ENCODE measurements at places on chromosomes 11 and 22.

GRCh38 chr11:97548280-97548679 lies 1158.5 kb downstream of the JRKL start:
- no peak for DNase-seq

DNA sequence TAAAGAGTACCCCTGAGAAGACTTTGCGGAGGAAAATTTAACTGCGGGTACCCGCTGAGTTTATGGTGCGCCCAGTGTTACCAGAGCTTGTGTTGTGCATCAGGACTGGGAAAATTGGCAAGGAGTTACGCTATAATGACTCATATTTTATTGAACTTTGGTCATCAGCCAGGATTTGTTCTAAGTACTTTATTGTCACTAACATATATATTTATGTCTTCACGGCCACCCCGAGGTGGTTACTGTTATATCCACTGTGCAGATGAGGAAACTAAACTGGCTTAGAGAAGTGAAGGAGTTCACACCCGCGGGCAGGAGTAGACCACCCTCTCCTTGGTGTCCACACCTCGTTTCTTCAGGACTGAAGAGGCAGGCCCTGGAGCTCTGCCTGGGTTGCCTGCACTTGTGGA lies 667 bp downstream of the ACCS start:
- DNase-seq = peak; percentile 59

DNA sequence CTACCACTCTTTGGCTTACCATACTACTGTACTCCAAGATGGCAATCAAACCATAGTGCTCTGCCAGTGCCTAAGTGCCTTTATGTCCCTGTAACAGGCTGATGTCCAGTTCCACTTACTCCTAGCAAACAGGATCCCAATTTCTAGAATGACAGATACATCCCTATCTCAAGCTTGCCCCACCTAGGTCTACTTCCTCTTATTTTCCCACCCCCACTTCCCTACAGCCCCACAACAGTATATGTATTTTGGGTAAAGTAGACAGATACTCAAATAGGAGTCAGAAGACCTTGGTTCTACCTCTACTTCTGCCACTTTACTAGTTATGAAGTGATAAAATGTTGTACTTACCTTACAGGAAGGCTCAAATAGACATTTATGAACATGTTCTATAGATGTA lies 24.1 kb downstream of the SIK3 start:
- no peak for DNase-seq

- DNase-seq = no peak
Observed at GRCh38 chr11:101618709-101619108, 34.9 kb upstream of the TRPC6 start.

- peak; percentile 82 for DNase-seq
Observed at GRCh38 chr11:64321533-64321932, 3.6 kb downstream of the PRDX5 start.

DNA sequence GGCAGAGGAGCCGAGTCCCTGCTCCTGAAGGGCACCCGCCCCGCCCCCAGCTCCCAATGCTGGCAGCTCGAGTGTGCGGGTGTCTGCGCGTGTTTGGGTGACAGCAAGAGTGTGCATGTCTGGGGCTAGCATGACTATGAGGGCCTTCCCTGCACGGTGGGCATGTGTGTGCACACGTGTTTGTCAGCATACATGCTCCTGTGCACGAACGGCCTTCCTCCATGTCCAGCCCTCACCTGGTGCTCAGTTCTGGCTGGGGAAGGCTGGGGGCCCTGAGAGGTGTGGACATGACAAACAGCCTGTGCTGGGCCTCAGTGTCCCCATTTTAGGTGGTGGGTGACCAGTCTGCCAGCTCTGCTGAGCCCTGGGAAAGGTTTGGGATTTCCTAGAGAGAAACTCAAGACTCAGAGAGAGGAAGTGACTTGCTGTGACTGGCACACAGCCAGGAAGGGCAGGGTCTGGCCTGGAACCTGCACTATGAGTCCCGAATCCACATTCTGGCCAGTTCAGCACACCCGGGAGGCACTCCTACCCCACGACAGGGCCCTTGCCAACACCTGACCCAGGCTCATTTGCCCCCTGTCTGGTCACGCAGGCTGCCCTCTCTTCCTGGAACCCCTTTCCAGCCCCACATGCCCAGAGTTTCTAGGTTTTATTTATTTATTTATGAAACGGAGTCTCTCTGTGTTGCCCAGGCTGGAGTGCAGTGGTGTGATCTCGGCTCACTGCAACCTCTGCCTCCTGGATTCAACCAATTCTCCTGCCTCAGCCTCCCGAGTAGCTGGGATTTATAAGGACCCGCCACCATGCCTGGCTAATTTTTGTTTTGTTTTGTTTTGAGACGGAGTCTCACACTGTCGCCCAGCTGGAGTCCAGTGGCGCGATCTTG lies 3.3 kb upstream of the SHISA8 start:
- DNase-seq = no peak

DNA sequence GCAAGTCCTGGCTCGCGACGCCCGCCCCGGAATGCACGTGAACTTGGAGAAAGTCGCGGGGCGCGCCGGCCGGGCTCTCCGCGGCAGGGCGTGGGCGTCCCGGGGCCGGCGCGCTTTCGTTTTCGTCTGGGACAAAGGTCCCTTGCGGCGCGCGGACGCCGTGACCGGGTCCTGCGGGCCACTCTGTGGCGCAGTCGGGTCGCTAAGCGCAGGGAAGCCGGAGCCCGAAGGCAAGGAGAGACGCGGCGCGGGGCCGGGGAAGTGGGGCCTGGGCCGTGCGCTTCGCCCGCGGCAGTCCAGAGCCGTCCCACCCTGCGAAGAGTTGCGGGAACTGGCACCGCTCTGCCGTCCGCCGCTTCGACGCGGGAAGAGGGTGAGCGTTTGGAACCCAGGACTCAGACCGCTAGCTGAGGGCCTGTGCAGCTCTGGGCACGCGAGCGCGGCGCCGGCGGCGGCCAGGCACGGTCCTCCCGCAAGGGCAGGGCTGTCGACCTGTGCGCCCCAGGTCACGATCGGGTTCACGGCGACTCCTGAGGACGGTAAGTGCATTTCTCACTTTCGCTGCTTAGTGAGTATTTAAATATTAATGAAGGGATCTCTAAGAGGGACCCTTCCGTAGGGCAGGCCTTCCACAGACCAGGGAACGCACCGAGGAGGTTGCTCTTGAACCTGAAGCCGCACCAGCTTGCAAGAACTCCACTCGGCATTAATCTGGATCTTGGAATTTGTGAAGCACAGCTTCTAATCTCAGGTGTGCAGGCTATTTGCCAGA lies 78.0 kb upstream of the PPARA start:
- peak; percentile 44 for DNase-seq

GRCh38 chr11:121521145-121522042 lies 68.6 kb upstream of the SORL1-AS1 start:
- DNase-seq = no peak

- DNase-seq = no peak
Observed at GRCh38 chr11:116052603-116053547, 548.7 kb upstream of the CADM1 start.

All from amniotic epithelial cell (primary cell).